ENCODE measurements at places on chromosomes 7 and 10.

GRCh38 chr10:123942114-123942861, 50.7 kb upstream of the CPXM2 start:
- no peak overlapping the region for H3K4me3 ChIP-seq
- no peaks in the 10 kb centered on the region for H3K27me3 ChIP-seq
- H3K27ac ChIP-seq: no peak overlapping the region
- no peaks in the 10 kb centered on the region for H3K4me1 ChIP-seq

DNA sequence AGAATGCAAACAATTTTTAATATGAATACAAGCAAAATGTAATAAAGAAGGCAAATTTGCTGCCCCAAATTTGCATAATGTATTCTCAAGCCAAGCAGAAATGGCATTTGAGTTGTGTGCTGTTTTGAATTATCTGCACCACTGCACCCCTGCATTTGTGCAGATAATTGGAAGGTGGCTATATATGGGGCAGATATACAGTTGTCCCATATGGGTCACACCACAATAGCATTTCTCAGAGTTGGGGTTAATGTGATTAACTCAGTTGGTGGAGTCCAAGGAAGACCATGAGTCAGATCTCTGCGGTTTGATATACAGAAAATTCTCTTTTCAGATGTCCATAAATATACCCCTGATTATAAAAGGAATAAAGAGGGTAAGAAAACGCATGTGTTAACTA, 68.9 kb upstream of the EXOC4 start:
- H3K27me3 ChIP-seq: no peaks in the 10 kb centered on the region
- H3K36me3 ChIP-seq: no peaks in the 10 kb centered on the region
- DNase-seq: no peak
- H3K4me3 ChIP-seq: no peak overlapping the region
- H3K27ac ChIP-seq: no peak overlapping the region
- no peaks in the 10 kb centered on the region for H3K4me1 ChIP-seq

- no peak overlapping the region for H3K4me3 ChIP-seq
- H3K36me3 ChIP-seq: no peaks in the 10 kb centered on the region
- no peaks in the 10 kb centered on the region for H3K27me3 ChIP-seq
- no peaks in the 10 kb centered on the region for H3K4me1 ChIP-seq
- no peak for DNase-seq
Measured at GRCh38 chr10:65325913-65326312, 1599.9 kb upstream of the LRRTM3 start.

GRCh38 chr7:70489813-70490212, 642.1 kb upstream of the GALNT17 start:
- H3K27me3 ChIP-seq: no peaks in the 10 kb centered on the region
- no peaks in the 10 kb centered on the region for H3K4me1 ChIP-seq
- no peak for DNase-seq
- no peak overlapping the region for H3K27ac ChIP-seq
- no peaks in the 10 kb centered on the region for H3K36me3 ChIP-seq

- peaks cover 63% of the 10 kb centered on the region for H3K4me1 ChIP-seq
- H3K4me3 ChIP-seq: no peak overlapping the region
- no peaks in the 10 kb centered on the region for H3K36me3 ChIP-seq
Measured at GRCh38 chr10:122140941-122141623, 130.0 kb upstream of the BTBD16 start.

GRCh38 chr10:86213148-86213547, 153.4 kb downstream of the GRID1 start:
- no peak overlapping the region for H3K27ac ChIP-seq
- H3K4me1 ChIP-seq: no peaks in the 10 kb centered on the region
- no peaks in the 10 kb centered on the region for H3K36me3 ChIP-seq
- no peaks in the 10 kb centered on the region for H3K27me3 ChIP-seq
- DNase-seq: no peak

- no peak for DNase-seq
- peak within 1 kb of the TSS; percentile 90 for H3K27ac ChIP-seq
- no peaks in the 10 kb centered on the region for H3K36me3 ChIP-seq
- no peaks in the 10 kb centered on the region for H3K27me3 ChIP-seq
- peaks cover 26% of the 10 kb centered on the region for H3K4me1 ChIP-seq
- H3K4me3 ChIP-seq: peak within 1 kb of the TSS; percentile 63
Measured at GRCh38 chr7:140672382-140673062, at the start of gene ADCK2. ADCK2 (plus strand) TSS chr7:140672945; CDS start chr7:140673331, 386 bp downstream.

DNA sequence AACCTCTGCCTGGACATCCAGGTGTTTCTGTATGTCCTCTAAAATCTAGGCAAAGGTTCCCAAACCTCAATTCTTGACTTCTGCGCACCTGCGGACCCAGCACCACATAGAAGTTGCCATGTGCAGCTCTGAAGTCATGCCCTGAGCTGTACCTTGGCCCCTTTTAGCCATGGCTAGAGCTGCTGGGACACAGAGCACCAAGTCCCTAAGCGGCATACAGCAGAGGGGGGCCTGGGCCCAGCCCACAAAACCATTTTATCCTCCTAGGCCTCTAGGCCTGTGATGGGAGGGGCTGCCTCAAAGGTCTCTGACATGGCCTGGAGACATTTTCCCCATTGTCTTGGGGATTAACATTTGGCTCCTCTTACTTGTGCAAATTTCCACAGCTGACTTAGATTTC, 14.6 kb downstream of the TMEM243 start:
- no peaks in the 10 kb centered on the region for H3K4me1 ChIP-seq
- H3K27me3 ChIP-seq: no peaks in the 10 kb centered on the region
- no peak for DNase-seq

GRCh38 chr10:65312876-65313275, 1613.0 kb upstream of the LRRTM3 start:
- no peak for DNase-seq
- no peak overlapping the region for H3K4me3 ChIP-seq
- H3K27ac ChIP-seq: no peak overlapping the region

DNA sequence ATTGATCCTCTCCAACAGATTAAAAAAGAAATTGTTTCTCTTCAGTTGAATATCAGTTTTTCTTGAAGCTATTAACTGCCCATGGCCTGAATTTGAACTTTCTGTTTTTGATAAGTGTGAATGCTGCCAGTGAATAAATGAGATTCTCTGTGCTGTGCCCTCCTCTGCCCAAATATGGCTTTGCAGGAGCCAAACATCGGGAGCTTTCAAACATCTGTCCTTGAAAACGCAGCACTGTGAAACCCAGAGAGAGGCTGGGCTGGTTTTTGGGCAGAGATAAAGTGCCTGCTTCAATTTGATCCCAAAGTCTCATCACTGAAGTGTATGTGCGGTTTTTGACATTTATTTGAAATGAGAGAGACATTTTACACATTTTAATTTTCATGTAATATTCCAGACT, 268.3 kb upstream of the SHH start:
- no peaks in the 10 kb centered on the region for H3K36me3 ChIP-seq
- H3K4me3 ChIP-seq: no peak overlapping the region
- no peaks in the 10 kb centered on the region for H3K27me3 ChIP-seq
- no peak overlapping the region for H3K27ac ChIP-seq
- no peak for DNase-seq
- H3K4me1 ChIP-seq: no peaks in the 10 kb centered on the region

DNA sequence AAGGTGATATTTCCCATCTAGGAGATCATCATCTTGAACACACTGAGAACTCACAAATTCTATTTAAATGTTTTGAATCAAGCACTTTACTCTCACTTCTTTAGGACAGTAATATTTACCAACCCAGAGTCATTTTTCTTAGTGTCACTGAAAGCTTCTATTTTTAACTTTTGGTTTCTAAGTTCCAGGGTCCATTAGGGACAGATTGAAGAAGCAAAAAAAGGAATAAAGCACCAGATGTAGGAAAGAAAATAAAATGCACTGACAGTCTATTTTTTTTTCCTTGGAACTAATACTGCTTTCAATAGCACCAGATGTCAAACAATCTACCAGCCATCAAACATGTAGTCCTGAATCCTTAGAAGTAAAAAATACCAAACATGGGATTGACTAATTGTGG, 526.7 kb upstream of the LRRN3 start:
- no peaks in the 10 kb centered on the region for H3K27me3 ChIP-seq
- H3K4me1 ChIP-seq: peaks cover 5% of the 10 kb centered on the region
- no peaks in the 10 kb centered on the region for H3K36me3 ChIP-seq
- DNase-seq: no peak

- no peak overlapping the region for H3K27ac ChIP-seq
- no peak for DNase-seq
- H3K27me3 ChIP-seq: no peaks in the 10 kb centered on the region
- no peaks in the 10 kb centered on the region for H3K36me3 ChIP-seq
Measured at GRCh38 chr7:133843341-133843740, 283.8 kb upstream of the LRGUK start.

- no peaks in the 10 kb centered on the region for H3K36me3 ChIP-seq
- DNase-seq: no peak
- no peak overlapping the region for H3K4me3 ChIP-seq
- H3K4me1 ChIP-seq: no peaks in the 10 kb centered on the region
- no peaks in the 10 kb centered on the region for H3K27me3 ChIP-seq
Measured at GRCh38 chr10:30589441-30589840, 40.1 kb downstream of the LYZL2 start.

GRCh38 chr10:43693602-43694001, 44.9 kb upstream of the ZNF32 start:
- H3K4me1 ChIP-seq: peaks cover 10% of the 10 kb centered on the region
- no peak for DNase-seq
- H3K27ac ChIP-seq: no peak overlapping the region

DNA sequence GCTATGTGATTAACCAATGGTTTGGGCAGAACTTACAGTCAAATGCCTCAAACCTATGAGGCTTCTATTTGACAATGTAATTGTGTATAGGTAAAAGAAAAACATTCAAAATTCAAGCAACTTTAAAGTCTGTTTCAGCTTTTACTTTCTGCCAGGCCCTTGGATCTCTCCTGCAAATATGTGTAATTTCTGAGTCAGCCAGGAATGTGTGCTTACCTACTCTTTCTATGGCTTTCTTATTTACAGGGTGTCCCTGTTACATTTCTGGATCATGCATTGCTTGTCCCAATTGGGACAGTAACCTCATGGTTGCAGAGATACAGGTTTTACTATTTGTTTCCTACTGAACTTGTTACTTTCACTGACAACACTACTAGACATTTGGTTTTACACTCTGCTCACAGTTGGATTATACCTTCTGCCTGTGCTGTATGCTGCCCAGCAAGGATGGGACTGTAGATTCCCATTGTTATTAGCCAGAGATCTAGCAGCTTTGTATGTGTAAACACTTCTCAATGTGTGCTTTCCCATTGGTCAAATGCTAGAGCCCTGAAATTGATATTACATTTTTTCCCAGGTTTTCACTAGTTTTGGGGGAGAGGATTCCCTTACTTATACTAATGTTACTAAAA, 355.3 kb downstream of the ARL4A start:
- H3K36me3 ChIP-seq: no peaks in the 10 kb centered on the region
- H3K27ac ChIP-seq: no peak overlapping the region
- H3K4me3 ChIP-seq: no peak overlapping the region
- H3K4me1 ChIP-seq: peaks cover 18% of the 10 kb centered on the region

- no peaks in the 10 kb centered on the region for H3K4me1 ChIP-seq
- no peaks in the 10 kb centered on the region for H3K27me3 ChIP-seq
- H3K36me3 ChIP-seq: no peaks in the 10 kb centered on the region
- H3K27ac ChIP-seq: no peak overlapping the region
Measured at GRCh38 chr10:130341356-130341755, 205.2 kb downstream of the GLRX3 start.

Data from esophagus squamous epithelium (tissue), 5 donors.